ENCODE measurements at places on chromosomes 1 and 21. TPM values are rescaled to one million over a fixed set of nuclear protein-coding genes. Genes with fewer than 3 reads are reported as not detected.

GRCh38 chr1:67792103-67792502 lies 41.2 kb downstream of the GNG12 start:
- DNase-seq, result peak; percentile 59

- peak; percentile 60 for DNase-seq
Measured at GRCh38 chr1:64474665-64475439, 4.9 kb downstream of the CACHD1 start.

- peak; percentile 84 for DNase-seq
Measured at GRCh38 chr1:28581531-28582247, 10.4 kb upstream of the RAB42 start.

COL9A2 gene
- 0.13 TPM for total RNA-seq

GRCh38 chr21:17514124-17514845 lies 1.4 kb downstream of the CXADR start:
- DNase-seq, result peak; percentile 71

USH2A gene
- not detected for total RNA-seq

CDCA8 gene
- 0.38 TPM for total RNA-seq

GRCh38 chr1:109294481-109294880 lies 11.5 kb upstream of the PSRC1 start:
- DNase-seq, result no peak

DNA sequence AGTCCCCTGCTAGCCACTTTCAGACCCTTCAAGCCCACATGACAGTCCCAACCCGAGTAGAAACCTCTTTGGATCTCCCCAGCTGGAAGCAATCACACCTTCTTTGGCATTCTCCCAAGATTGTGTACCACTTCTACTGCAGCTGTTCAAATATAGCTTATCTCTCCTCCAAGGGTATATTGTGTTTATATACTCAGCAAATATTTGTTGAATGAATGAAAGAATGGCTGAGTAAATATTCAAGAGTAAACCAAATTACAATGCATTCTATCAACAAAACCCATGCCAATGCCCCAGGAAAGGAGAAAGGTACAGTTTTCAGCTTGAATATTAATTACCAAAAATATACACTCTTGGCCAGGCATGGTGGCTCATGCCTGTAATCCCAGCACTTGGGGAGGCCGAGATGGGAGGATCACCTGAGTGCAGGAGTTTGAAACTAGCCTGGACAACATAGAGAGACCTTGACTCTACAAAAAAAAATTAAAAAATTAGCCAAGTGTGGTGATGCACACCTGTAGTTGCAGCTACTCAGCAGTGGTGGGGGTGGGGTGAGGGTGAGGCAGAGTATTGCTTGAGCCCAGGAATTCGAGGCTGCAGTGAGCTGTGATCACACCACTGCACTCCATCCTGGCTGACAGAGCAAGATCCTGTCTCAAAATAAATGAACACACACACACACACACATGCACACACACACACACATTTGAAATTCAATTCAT lies 68.5 kb downstream of the NIBAN1 start:
- peak; percentile 64 for DNase-seq

GRCh38 chr1:246632281-246633168 lies 66.3 kb downstream of the CNST start:
- DNase-seq, result peak; percentile 63

- no peak for DNase-seq
Measured at GRCh38 chr21:29174607-29175013, 44.2 kb downstream of the MAP3K7CL start.

DNA sequence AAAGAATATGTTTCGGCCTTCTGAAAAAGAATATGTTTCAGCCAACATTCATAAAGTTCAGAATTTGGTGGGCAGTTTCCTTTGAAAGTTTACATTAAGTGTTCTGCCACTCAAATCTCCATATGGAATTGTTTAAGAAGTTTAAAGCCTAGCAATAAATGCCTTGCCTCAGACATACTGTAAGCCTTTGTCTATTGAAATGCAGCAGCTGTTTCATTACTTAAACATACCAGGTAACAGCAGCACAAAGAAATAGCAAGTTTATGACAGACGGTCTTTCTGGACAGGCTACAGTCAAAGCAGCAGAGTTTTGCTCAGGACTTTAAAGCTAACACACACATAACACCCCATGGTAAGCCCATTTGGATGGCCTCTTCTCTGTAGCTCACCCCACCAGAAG lies 38.5 kb upstream of the C1orf105 start:
- no peak for DNase-seq

GRCh38 chr1:12434174-12434573 lies 183.8 kb downstream of the DHRS3 start:
- DNase-seq, result peak; percentile 73

SPRR2A gene
- 1.3 TPM for total RNA-seq

- no peak for DNase-seq
Measured at GRCh38 chr1:182442333-182442732, 7.6 kb upstream of the RGSL1 start.

CA6 gene
- not detected for total RNA-seq

DNA sequence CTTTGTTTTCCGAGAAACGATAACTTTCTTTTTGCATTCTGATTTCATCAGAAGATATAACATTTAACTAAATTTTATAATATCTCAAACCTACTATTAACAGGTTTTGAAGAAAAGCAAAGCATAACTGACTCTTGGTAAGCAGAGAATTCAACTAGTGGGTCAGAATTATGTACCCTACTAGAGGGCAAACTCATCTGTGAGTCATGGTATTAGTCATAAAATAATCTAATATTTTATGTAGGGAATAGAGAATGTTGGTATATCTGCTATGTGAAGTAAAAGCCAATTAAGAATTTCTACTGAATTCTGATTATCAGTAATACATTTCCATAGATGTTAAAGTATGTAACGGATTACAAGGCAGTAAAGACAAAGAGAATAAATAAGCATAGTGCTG lies 56.8 kb downstream of the USP1 start:
- DNase-seq, result peak; percentile 62

ZP4 gene
- total RNA-seq, result not detected

ACOT11 gene
- total RNA-seq, result 6.0 TPM

DNA sequence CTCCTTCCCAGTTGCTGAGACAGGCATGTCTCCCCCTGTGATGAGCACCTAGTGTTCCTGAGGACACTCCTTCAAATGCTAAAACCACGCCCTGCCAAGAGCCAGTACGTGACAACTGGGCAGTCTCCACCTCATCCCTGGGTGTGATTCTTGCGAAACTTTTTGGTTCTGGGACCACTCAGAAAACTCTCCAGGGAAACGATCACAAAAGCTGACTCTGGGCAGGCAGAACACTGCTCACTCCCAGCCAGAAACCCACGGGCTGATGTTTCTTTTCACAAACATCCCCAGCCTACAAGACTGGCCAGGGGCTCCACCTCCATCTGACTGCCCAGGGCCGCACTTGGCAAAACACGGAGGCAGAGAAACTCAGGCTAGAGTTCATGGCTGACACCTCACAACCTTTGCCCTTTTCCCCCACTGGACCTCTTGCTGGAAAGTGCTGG lies 24.4 kb downstream of the DHRS3 start:
- peak; percentile 69 for DNase-seq

PIK3C2B gene
- 2.1 TPM for total RNA-seq

DNA sequence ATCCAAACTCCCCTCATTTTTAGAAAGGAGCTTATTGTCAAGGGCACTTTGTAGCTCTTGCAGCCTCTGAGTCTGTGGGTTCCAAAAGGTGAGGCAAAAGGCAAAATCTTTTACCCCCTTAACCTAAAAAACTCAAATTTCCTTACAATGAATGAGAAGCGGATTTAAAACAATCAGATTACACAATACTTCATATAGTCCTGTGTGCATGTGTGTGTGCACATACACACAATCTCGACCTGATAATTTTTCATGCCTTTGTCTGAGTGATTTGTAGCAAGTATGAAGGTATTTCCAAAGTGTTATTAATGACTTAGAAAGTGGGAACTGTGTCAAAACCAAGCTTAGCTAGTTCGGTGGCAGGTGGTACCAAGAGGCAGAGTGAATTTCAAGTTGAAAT lies 42.9 kb downstream of the GRIK1 start:
- no peak for DNase-seq

DNA sequence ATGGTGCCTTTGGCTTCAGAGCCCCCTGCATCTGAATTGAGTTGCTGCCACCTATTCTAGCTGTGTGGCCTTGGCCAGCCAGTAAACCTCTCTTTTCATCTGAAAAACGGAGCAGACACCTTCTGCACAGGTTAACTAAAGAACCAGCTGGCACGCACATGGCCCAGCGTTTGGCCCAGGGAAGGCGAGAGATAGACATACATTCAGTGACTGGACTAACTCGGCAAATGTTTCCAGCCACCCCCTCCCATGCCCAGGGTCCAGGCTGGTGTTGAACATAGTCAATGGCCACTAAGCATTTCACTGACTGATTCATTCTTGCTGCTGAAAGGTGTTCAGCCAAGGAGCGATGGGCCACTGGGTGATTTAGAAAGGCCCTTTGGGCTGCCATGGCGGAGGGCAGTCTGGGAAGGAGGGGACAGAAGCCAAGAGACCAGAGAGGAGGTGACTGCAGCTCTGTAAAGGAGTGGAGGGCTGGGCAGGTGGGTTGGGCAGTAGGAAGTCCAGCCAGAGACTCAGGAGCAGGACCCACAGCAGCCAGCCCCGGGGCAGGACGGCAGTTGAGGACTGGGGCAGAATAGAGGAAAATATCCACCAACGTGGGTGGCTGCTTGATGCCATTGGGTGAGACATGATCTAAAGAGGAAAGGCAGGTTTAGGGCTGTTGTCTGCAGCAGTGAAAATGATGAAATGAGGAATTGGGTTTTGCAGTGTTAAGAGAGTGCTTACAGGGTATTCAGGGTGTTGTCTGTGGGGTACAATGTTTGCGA lies 184.3 kb downstream of the HIVEP3 start:
- no peak for DNase-seq

OR10Z1 gene
- not detected for total RNA-seq

DNA sequence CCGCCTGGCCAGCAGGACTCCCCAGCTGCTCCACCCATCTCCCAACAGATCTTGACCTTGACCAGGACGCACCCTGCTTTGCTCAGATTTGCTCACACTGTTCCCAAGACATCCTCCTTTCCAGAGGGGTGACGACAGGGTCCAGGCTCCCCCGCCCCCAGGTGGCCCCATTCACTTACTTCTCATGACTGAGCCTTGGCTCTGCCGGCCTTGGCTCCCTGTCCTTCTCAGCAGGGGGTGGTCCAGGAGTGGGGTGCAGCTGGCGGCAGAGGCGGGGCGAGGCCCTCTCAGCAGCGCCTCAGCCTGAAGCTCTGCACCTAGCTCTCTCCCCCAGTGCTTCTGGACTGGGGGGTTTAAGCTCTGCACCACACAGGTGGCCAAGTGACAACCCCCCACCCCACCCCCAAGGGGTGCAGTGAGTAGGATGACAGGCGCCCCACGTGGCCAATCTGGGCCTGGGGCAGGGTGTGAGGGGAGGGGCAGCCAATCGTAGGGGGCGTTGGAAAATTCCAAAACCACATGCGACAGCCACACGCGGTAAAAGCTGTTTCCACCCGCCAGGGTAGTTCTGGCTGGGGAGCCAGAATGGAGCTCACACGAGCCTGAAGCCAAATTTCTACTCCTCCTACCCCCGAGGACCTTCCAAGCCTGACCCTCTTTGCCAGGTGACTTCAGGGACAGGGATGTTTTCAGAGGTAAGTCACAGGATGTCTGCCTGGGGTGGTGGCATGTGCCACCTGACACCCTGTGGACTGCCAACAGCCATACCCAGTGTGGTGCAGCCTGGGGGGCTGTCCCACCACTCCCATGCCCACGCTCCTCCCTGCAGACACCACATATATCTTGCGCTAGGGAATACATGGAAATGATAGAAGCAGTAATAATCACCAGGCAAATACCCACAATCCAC lies 5.6 kb downstream of the RORC start:
- no peak for DNase-seq

KIFAP3 gene
- total RNA-seq, result 15.7 TPM

DNA sequence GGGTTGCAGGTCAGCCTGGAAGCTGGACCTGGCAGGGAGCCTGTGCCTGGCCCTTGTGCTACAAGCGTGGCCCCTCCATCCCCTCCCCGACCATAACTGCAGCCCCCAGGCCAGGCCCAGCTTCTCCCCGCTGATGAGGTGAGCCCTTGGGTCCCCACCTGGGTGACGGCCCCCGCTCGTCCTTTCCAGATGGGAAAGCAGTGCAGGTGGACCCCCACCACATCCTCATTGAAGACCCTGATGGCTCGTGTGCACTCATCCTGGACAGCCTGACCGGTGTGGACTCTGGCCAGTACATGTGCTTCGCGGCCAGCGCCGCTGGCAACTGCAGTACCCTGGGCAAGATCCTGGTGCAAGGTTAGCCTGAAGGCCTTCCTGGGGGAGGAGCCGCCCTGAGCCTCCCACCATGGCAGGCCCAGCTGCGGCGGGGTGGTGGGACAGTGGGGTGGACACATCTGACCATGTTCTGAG lies 56.9 kb downstream of the TRIM11 start:
- DNase-seq, result no peak

JMJD4 gene
- total RNA-seq, result 27.9 TPM

LDLRAD1 gene
- 0.26 TPM for total RNA-seq

GRCh38 chr1:115191691-115192090 lies 102.4 kb upstream of the TSPAN2 start:
- DNase-seq, result no peak

CFHR1 gene
- total RNA-seq, result not detected

- DNase-seq, result peak; percentile 33
Measured at GRCh38 chr1:211601982-211602670, 23.2 kb upstream of the SLC30A1 start.

- DNase-seq, result no peak
Measured at GRCh38 chr1:31580513-31580870, 4.2 kb downstream of the TINAGL1 start.

GRCh38 chr1:246219508-246220030 lies 287.5 kb downstream of the SMYD3 start:
- peak; percentile 29 for DNase-seq

DLGAP3 gene
- total RNA-seq, result not detected

DNA sequence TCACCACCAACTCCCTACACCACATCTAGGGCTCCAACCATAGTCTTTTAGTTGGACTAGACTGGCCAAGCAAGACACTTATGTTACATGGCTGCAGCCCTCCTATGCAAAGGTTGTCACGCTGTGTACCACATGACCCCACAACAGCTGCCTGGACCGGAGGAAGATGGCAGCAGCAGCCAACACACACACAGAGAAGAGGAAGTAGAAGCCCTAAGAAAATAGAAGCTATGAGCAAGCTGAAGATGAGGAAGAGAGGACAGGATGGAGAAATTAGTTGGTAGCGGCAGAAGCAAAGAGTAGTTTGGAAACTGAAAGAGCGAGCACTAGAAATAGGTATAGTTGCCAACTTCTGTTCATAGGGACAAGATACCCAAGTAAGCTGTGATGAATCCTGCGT lies 60.8 kb upstream of the RALGPS2 start:
- no peak for DNase-seq

GRCh38 chr1:51847294-51847920 lies 31.1 kb downstream of the NRDC start:
- DNase-seq, result no peak
